Activated CD4-positive, alpha-beta T cell treated with anti-CD3 and anti-CD28 coated beads, Interleukin-2, amount 50 U/mL, for 48 hours (primary cell): ENCODE measurements at places on chromosomes 7 and 10.

DNA sequence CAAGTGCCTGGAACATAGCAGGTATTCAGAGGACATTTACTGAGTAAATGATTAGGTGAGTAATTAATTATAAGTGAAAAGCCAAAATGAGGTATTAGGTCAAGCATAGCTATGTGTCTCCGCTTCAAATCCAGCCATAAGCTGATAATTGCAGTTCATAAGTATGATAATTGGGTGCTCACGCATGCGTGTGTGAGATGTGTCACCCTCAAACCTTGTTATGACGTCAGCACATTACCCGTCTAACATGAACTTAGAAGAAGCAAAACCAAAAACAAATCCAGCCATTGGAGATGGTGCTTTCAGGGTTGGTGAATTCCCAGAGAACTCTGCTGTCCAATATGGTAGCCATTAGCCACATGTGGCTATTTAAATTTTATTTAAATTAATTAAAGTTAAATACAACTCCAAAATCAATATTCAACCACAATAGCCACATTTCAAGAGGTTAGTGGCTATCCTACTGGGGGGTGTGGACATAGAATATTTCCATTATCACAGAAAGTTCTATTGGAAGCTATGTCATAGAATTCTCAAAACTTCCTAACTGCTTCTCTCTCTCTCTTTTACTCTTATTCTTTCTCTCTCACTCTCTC is at the start of gene CPA5:
Gene CPA5 (plus strand): TSS at position 546 of the 596 bp plus-strand sequence. CDS start 1,670 bp downstream, outside the sequence.
- DNase-seq: no peak

GRCh38 chr10:36141856-36142560 is 499.9 kb upstream of the FZD8 start:
- DNase-seq: no peak

- no peak for DNase-seq
These were observed 16.8 kb downstream of the ADRB1 start for GRCh38 chr10:114060456-114060855.

DNA sequence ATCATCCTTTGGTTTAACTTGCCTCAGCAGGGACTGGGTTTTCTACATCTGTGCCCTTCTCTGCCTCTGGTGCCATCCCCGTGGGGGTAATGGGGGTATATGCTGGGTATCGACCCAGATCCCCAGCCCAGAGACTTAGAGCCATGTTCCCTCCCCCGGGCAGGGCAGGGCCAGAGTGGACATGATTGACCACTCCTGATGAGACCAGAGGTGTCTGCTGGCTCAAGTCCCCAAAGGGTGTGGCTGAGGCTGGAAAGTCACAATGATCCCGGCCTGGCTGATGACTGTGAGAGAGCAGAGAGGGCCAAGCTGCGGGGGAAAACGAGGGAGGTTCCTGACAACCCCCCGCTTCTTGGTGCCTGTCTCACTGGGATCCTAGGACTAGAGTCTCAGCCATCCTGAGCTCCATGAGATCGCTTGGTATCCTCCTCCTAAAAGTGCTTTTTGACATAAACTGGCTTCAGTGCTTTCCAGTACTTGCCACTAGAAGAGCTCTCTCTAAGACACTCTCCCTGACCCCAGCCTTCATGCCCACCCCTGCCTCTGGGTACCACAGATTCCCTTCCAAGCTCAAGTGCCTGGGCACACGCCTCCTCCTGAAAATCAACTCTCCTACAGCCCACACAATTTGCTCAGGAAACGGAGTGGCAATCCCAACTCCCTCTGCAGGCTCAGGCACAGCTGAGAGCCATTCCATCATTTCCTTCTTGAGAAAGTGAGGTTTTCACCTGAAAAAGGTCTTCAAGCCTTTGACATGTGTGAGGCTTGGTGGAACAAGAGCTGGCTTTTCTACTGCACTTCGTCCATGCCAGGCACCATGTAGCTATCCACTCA is 33.9 kb downstream of the DRGX start:
- DNase-seq: no peak

- no peak for DNase-seq
These were observed 154.6 kb downstream of the ZNF438 start for GRCh38 chr10:30877111-30877510.

GRCh38 chr10:113563306-113564088 is 10.6 kb downstream of the HABP2 start:
- DNase-seq: peak; percentile 80

GRCh38 chr10:116771959-116772585 is 29.7 kb upstream of the HSPA12A start:
- DNase-seq: no peak

- DNase-seq: no peak
These were observed 227.4 kb upstream of the COBL start for GRCh38 chr7:51543801-51544553.

DNA sequence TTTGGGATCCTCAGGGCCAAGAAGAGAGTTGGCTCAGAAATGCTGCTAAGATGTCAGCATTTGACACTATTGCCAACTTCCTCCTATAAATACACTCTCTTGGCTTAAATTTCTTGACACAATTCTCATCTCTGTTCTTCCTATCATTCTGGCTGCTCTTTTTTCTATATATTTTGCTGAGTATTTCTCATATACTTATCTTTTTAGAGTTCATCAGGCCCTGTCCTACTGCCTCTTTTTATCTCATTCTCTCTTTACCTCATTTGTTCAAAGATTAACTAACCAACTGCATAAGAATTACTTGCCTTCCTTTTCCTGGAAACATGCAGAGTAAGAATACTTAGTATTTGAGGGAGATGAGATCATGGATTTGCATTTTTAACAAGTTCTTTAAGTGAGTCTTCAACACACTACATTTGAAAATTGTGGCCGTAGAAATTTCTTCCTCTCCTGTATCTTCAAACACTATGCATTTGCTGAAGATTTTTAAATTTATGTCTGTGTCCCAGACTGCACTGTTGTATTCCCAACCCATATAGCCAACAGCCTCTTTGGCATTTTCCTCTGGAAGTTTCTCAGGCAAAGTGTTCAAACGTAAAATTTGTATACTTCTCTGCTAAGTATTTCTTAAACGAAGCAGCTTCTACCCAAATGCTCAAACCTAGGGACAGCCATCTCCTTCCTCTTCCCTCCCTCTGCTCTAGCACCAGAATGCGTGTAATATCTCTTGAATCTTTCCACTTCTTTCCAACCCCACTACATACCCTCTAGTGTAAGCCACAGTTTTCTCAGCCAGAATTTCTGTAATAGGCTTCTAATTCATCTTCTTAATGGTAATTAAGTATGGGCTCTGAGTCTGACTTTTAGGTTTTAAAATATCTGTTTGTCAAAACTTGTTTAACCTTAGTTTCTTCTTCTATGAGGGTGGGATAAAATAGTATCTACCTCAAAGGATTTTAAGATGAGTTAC is 35.5 kb downstream of the ARL4A start:
- DNase-seq: no peak

- no peak for DNase-seq
These were observed 165.7 kb downstream of the OTUD1 start for GRCh38 chr10:23604613-23605012.

DNA sequence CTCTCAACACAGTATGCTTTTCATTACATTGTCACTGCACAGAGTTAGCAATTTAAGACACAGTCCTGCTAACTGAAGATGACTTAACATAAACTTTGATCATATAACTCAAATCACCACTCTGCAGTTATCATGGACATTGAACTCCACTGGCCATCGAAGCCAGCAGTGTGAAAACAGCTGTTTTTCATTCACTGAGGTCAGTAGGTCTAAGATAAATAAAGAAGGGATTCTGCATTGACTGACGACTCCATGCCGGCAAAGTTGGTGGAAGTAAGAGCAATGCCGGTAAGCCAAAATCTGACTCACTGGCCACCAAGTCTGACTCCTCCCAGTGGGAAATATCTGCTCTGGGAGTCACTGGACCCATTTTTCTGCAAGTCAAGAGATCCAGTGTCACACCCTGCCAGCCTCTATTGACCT is 449.9 kb upstream of the ANKRD30A start:
- DNase-seq: no peak

DNA sequence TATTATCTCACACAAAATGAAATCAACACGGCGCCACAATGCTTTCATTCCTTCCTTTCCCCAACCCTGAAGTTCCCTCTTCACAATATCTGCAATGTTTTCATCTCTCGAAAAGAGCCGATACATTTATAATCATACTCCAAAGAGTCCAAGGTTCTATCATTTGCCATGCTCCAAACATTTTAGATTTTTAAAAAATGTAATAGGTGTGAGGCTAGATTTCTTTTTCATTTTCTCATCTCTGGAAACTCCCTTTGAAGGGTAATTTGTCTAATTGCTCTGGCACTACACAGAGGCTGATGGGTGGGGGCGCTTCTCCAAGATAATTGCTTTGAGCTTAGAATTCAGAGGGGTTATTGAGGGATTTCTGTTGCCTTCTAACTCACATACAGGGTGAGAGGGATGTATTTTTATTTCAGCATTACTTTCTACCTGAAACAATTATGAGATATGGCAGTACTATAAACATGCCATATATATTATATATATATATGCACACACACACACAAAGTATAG is 4.9 kb downstream of the DLX5 start:
- DNase-seq: no peak

DNA sequence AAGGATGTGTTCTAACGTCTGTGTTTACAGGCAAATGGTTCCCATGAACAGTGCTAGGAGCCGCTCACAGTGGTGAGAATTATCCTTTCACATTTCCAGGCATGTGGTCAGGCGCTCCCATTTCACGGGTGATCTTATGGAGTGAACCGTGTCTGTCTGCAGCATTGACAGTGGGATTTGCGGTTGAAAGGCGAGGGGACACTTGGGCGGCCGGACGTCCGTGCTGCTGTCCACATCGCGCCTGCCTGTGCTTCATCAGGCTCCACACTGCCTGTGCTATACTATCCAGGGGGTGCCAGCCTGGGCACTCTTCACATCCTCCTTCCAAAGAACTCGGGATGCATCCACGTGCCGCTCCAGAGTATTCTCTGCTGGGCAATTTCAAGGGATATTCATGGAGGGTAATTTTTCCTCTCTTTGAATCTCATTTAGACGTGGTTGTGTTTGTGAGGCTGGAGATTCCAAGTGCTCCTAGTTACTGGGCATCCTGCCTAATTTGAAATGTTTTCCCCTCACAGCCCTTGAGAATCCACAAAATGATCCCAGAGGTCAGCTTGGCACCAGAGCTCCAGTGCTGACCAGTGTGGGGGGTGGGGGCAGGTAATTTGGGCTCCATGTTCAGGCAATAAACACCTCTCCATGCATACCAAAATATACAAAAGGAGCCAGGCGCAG is 61.9 kb upstream of the EBF3 start:
- no peak for DNase-seq
